ENCODE measurements at places on chromosomes 4 and X.

DNA sequence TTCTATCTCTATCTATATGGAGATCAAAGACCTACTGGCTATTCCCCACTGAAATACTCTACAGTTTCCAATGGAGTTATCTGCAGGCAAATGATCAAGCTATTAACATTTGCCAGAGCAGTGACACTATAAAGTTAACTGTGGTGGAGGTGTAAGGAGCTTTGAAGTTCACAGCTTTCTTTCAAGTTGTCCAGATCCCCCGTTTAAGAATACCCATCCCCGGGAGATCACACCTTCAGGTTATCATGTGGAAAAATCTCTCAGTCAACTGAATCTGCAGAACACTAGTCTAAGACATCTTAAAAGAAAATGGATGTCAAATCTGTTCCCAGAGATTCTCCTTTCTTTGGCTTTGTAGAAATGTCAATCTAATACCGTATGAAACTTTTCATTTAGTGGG, 80.1 kb downstream of the GPC3 start:
- DNase-seq, result no peak

DNA sequence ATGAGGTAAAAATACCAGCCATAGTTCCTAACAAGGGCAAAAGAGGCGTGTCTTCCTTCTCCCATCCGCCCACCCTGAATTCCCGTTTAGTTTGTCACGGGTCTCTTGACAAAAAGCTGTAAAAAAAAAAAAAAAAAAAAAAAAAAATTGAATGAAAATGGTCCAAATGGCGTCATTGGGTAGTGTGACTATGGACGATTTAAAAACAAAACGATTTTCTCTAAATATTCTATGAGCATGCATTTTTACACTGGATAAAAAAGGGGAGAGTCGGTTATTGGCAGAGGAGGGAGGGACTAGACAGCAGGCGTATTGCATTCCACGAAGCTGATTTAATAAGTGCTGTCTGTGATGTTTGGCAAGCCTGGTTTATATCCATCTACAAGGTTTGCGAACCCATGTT, at the start of gene FAM133A:
Gene FAM133A (plus strand): TSS at position 338 of the 403 bp plus-strand sequence. CDS start 35,214 bp downstream, outside the sequence.
- no peak for DNase-seq

DNA sequence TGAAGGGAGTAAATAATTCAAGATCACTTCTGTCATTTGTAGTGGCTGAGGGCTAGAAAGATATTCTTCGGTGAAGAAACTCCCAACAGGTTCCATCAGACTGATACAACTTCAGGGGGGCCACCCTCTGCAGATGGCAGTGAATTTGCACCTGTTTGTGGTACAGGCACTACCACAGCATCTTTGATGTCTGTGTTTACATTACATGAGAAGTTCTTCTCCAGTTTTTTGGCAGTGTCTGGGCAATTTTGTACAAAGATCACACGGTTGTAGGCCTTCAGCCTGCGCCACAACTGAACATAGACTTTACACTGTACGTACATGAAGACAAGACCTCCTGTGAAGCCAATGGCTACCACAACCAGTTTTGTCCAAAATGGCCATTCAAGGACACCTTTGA, 34.2 kb downstream of the TMA16 start:
- no peak for DNase-seq

- no peak for DNase-seq
Measured at GRCh38 chr4:123209436-123209835, 187.2 kb upstream of the SPRY1 start.

DNA sequence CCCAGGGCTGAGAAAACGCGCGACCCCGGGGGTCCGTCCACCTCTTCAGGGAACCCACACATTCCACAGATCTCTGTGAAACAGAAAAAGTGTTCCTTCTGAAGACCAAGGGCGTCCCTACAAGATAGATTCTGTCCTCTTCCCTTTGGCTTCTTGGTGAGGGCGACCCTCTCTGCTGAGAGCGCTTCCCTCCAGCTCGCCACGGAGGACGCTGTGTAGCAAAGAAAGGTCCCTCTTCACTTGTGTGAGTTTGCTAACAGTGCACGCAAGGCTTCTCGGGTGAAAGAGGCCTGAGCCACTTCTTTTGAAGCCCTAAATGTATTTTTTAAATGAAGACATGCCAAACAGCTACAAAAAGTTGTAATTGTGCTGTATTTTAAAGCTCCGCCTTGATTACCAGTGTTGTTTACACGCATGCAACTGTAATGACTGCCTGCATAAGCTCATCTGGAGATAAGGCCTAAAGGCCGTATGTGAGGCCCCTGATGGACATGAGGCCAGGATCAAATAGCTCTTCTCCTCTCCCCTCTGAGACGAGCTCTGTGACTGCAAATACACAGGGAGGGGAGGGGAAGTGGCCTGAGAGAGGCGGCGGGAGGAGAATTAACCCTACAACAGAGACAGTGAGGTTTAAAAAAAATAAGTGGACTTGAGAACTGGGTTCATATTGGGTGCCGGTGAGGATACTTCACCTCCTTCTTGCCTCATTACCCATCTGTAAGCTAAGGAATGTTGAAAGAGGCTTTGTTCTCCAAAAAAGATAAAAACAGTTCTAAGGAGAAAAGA, 95.5 kb downstream of the SOWAHB start:
- peak; percentile 57 for DNase-seq

GRCh38 chr4:140406292-140406691, 21.2 kb downstream of the CLGN start:
- no peak for DNase-seq

- no peak for DNase-seq
Measured at GRCh38 chrX:19640693-19641374, 125.5 kb upstream of the MAP3K15 start.

- DNase-seq, result peak; percentile 45
Measured at GRCh38 chr4:36740796-36741310, 459.4 kb downstream of the DTHD1 start.

DNA sequence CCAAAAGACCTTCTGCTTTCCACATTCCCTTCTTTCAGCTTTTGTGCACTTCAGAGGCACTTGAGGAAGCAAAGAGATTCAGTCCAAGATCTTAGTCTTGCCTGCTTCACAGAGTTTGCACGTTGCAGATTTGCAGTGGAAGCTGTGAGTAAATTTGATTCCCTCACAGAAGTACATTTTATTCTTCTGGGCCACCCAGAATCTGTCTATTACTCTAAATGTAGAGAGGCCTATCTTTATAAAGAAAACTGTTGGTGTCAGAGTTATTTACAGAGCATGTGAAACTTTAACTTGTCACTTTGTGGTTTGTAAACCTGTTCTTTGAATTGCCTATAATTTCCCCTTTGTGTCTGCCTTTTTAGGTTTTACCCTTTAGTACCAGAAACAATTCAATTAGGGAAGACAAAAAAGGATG, 15.5 kb downstream of the SPRY1 start:
- no peak for DNase-seq

GRCh38 chrX:21683941-21684340, 25.8 kb upstream of the KLHL34 start:
- no peak for DNase-seq

DNA sequence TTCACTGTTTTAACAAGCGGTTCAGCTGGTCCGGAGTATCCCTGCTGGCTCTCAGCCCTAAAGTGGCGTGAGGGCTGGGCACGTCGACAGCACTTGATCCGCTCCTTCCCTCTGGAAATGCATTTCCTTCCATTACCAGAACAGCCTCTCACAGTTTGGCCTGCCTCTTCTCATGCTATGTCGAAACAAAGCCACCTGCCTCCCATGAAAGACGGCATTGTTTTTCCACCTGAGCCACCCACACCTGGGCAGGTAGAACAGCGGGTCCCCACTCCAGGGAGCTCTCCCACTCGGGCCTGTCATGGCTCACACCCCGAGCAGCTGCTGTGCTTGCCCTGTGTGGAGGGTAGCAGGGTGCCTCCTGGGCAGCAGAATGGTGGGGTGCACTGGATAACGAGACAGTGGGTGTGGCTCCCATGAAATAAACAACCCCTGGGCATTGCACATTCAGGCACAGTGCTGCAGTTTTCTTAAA, 86.2 kb downstream of the FHDC1 start:
- no peak for DNase-seq

DNA sequence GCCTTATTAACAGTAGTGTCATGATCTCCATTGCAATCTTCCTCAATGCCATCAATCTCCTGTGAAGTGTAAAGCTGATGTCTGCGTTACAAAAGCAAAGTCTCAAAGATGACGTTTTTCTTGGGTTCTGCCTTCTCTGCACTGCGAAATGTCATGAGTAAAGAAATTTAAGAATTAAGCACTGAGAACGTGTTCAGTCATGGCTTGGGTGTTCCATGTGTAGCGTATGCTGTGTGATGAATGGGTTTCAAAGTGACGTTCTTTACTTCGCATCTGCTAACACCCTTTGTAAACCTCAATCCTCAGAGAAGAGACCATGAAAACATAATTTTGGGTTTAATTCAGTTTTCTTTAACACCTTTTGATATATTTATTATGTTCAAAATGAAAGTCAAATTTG, 999 bp downstream of the NAP1L5 start:
- DNase-seq, result peak; percentile 56

DNA sequence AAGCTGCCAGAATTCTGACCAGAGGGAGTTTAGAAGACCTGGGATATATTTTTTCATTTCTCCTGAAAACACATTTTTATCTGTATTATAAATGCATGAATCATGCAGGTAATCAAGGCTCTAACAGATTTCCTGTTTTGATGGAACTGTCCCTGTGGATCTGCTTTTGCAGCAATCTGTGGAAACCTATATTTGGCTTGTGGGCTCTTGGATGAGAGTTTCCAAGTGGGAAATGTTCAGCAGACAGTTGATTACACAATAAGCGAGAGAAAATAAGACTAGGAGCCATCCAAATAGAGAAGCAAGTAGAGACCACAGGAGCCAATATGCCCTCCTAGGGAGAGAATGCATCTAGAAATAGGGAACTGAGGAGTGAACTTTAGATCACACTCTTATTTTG, 105.0 kb downstream of the NDST3 start:
- DNase-seq, result peak; percentile 42

GRCh38 chrX:132916349-132916748, 42.1 kb downstream of the HS6ST2 start:
- DNase-seq, result no peak

DNA sequence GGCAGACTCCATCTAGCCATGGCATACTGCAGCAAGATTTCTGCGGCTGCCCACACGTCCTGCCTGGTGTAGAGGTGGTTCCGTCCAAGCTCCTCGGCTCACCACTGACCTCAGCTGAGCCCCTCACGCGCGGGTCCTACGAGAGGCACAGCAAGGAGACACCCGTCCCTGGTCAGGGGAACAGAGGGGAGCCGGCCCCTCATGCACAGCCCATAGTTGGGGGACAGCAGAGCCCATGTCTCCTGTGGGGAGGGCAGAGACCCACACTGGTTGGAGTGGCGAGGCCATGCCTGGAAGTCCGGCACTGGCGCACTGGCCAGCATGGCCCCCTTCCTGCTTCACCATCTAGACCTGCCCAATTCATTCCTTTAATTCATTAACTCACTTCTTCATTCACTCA, 80.8 kb downstream of the HTRA3 start:
- DNase-seq, result no peak

DNA sequence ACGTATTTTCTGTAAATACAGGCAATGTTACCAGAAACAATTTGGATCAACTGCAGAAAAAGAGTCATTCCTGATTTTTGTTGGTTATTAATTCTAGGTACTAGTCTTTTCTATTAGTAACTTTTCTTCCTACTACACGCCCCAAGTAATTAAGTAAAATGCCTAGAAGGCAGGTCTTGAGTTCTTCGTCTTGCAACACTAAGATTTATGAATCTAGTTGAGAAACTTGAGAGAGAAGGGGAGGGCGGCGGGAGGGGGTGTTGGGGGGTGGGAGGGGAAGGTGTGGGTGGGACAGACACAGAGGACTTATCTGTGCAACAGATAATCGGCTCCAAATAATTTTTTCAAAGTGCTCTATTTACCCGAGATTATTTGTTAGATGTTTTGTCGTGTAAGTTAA, 3.0 kb downstream of the RAP2C start:
- no peak for DNase-seq

- no peak for DNase-seq
Measured at GRCh38 chr4:34289489-34289888, 1954.8 kb downstream of the ARAP2 start.

DNA sequence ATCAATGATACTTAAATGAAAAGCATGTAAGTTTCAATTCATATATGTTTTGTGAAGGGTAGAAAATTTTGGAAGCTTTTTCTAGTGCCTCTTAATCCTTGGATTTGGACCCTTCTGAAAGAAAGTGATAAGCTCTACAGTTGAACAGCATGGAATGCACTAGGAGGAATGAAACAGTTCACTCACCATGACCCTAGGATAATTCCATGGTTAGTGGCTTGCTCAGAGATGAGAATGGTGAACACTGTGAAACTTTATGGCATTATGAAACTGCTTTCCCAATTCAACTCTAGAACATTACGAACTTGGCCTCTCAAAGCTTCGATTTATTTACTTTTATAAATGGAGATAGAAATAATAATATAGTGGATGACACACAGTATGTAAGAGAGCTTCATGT, 88.9 kb upstream of the FAT4 start:
- DNase-seq, result no peak

GRCh38 chr4:142551517-142552305, 294.4 kb downstream of the INPP4B start:
- DNase-seq, result no peak

DNA sequence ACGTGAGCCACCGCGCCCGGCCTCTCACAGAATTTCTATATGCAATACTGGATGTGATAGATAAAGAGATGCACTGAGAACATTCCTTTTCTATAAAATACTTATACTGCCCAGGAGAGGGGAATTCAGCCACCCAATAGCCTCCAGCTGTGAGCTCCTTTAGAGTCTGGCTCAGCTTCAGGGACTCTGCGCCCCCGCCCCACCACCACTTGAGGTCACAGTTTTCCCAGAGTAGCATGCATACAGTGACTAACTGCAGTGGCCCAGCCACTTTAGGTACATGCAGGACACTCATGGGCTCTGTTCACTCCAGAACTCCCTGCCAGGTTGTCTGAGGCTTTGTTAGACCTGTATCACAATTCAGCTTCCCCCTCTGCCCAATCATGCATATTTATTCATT, 144.4 kb upstream of the TET2 start:
- no peak for DNase-seq

GRCh38 chrX:118726887-118727685, at the start of gene IL13RA1:
IL13RA1 (plus strand) TSS chrX:118727606; CDS start chrX:118727639, 33 bp downstream.
- peak; percentile 35 for DNase-seq

GRCh38 chr4:13892739-13893105, 265.2 kb upstream of the BOD1L1 start:
- DNase-seq, result no peak

- DNase-seq, result peak; percentile 26
Measured at GRCh38 chr4:54333657-54334056, 104.6 kb downstream of the PDGFRA start.

- no peak for DNase-seq
Measured at GRCh38 chr4:102637391-102637790, 123.4 kb downstream of the MANBA start.

DNA sequence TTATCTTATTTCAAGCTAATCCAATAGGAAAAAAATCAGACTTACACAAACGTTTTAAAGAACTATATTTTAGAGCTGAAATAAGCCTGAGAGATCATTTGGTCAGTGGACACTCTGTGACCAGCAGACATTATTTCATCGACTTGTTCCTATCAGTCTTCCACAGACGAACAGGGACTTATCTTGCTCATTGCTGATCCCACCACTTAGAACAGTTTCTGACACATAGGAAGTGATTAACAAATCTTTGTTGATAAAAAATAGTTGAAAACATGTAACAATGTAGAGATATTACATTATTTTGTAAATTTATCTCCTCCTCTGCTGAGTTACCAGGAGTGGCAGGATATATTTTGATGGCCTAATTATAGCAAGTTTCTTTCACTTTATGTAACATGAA, 65.8 kb downstream of the TAPT1 start:
- DNase-seq, result no peak

GRCh38 chr4:3688018-3688998, 77.9 kb upstream of the ADRA2C start:
- DNase-seq, result no peak

Measured in brain (organoid and tissue), 16 donors.